ENCODE measurements at places on chromosomes 1 and 21.

GRCh38 chr1:64685217-64685616 lies 59.7 kb upstream of the RAVER2 start:
- no peak for DNase-seq

DNA sequence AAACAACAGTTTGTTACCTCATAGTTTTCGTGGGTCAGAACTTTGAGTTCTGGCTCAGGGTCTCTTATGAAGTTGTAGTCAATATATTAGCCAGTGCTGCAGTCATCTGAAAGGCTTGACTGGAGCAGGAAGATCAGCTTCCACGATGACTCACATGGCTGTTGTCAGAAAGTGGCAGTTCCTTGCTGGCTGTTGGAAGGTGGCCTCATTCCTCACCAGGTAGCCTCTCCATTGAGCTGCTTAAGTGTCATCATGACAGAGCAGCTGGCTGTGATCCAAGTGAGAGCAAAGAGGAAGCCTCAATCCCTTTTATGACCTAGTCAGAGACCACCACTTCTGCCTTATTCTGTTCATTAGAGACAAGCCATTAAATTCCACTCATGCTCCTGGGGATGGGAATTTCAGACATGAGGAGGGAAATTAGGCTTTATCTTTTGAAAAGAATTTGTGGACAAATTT lies 5.6 kb downstream of the OSBPL9 start:
- no peak for DNase-seq

- peak; percentile 64 for DNase-seq
Observed at GRCh38 chr1:226637147-226637935, 88.8 kb downstream of the STUM start.

GRCh38 chr1:193185901-193186731 lies at the start of gene B3GALT2:
B3GALT2 (minus strand) TSS chr1:193186613; CDS start chr1:193181562, 5,051 bp downstream.
- DNase-seq: peak; percentile 95

- DNase-seq: no peak
Observed at GRCh38 chr1:235025422-235025984, 103.1 kb downstream of the TOMM20 start.
